ENCODE measurements at places on chromosomes 3 and 15.

GRCh38 chr3:20529911-20530310, 343.9 kb upstream of the SGO1 start:
- DNase-seq: no peak

DNA sequence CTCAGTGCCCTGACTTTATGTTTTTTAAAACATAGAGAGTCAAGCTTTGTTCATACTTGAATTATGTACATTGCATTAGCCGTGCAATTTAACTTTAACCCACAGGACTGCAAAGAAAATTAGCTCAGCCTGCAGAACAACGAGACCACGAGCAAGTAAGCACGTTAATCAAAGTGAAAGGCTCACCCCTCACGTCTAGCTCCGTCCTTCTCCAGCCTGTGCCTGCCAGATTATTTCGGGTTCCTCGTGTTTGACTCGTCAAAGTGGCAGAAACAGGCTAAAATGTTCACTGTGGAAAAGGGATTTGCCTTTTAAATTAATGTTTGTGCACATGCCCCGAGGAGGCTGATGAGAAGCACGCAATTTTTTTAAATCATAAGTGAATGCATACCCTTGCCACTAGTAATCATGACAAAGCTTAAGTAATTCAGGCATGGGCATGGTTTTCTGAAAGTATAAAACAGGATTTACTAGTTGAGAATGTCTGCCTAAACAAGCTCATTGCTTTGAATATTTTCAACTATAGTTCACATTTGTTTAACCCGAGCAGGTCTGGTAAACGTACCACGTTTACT, 15.3 kb downstream of the ZBTB38 start:
- no peak for DNase-seq

DNA sequence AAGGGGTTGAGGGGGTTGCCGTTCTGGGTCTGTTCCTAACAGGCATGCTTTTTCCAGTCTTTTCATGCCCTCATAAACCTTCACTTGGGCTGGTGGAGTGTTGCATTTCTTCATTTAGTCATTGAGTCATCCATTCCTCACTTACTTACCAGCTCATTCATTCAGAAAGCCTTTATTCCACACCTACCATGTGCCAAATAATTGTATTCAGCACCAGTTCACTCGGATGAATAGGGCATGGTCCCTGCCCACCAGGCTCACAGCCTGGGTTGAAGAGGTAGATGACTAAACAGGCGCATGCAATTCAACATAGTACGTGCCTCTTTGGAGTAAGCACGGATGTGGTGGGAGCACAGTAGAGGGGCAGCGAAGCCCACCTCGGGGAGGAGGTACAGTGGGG, 35.1 kb upstream of the THSD4 start:
- DNase-seq: no peak

DNA sequence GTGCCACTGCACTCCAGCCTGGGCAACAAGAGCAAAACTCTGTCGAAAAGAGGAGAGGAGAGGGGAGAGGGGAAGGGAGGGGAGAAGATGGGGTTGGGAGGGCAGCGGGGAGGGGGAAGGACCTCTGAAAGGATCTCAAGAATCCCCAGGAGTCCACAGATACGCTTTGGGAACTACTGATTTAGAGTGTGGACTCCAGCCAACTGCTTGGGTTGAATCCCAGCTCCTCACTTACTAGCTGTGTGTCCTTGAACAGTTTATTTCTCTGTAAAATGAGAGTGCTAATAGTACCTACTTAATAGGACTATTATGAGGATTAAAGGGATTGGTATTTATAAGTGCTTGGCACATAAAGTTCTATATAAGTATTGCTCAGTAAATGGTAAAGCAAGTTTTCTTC, 45.0 kb upstream of the FAH start:
- no peak for DNase-seq

DNA sequence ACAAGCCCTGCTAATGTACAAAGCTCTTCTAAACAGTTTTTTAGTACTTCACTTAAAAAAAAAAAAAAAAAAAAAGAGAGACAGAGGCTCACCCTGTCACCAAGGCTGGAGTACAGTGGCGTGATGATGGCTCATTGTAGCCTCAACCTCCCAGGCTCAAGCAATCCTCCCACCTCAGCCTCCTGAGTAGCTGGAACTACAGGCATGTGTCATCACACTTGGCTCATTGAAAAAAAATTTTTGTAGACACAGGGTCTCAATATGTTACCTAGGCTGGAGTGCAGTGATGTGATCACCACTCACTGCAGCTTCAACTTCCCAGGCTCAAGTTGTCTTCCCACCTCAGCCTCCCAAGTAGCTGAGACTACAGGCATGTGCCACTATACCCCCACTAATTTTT, 47.6 kb upstream of the HEG1 start:
- DNase-seq: no peak

GRCh38 chr3:67516496-67516895, 137.9 kb downstream of the SUCLG2 start:
- DNase-seq: no peak

GRCh38 chr3:24523215-24523614, 28.6 kb upstream of the THRB start:
- DNase-seq: no peak

DNA sequence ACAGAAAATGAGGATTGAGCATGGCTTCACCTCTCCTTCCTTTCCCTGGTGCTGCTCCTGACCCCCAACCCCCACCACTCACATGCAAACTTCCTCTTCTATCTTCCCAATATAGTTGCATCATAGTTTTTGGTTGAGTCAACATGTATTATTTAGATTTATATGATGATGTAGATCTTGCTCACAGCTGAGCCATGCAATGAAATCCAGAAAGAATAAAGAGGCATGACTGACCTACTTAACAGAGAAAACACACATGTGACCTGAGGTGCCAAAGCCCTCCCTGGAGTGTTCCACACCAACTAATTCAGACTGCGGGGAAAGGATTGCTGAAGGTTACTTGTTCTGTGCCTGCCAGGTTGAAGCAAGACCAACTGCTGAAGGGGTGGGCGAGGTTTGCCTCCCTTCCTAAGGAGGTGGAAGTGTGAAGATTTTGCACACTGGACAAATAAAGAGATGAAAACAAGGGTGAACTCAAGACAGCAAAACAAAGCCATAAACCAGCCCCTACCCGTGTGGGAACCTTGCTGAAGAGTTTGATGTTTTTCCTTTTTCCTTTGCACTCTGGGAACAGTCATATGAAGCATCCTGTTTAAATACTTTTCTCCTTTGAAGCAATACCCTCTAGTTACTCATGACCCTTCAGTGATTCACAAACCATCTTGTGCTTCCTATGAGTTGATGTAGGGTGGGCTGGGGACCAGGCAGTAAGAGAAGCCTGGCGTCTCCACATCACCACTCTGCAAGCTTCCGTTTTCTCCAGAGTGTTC, 155.2 kb upstream of the UBE2E1 start:
- no peak for DNase-seq

- no peak for DNase-seq
Observed at GRCh38 chr3:115685097-115685496, 61.8 kb downstream of the GAP43 start.

- no peak for DNase-seq
Observed at GRCh38 chr3:42735615-42736014, 33.0 kb upstream of the HHATL start.

GRCh38 chr3:179093807-179094206, 22.2 kb upstream of the ZMAT3 start:
- DNase-seq: no peak

- DNase-seq: no peak
Observed at GRCh38 chr3:133525435-133525834, 48.1 kb upstream of the CDV3 start.

DNA sequence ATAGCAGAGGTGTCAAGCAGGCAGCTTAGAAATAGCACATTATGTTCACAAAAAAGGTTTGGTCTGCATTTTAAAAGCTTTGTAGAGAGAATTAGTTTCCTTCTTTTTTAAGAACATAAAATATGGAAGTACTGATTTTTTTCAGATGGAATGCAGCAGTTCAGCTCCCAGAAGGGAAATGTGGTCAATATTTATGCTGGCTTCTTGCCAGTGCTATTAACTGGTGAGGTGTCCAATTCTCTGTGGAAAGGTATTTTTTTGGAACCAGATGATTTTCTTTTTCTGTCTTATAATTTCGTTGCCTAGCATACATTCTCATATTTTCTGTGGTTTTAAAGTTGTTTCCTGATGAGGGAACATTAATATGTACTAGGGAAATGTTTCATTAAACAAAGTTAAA, 211.4 kb upstream of the ZNF385D start:
- no peak for DNase-seq

DNA sequence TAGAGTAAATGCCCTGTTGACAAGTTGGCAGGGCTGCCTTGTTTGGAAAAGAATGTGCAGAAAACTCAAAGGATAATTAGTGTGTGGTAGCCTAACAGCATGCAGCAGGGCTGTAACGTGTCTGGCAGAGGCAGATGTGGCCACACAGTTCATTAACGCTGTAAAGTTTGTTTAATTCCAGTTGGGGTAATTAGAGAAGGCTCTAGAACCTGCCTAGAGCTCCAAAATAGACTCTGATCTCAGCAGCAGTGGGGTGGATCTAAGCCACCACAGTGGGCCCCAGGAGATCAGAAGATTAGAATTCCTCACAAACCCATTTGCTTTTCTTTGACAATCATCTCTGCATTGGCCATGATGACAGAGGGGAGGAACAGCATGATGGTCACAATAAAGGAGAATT, 65.1 kb upstream of the LEKR1 start:
- DNase-seq: no peak

DNA sequence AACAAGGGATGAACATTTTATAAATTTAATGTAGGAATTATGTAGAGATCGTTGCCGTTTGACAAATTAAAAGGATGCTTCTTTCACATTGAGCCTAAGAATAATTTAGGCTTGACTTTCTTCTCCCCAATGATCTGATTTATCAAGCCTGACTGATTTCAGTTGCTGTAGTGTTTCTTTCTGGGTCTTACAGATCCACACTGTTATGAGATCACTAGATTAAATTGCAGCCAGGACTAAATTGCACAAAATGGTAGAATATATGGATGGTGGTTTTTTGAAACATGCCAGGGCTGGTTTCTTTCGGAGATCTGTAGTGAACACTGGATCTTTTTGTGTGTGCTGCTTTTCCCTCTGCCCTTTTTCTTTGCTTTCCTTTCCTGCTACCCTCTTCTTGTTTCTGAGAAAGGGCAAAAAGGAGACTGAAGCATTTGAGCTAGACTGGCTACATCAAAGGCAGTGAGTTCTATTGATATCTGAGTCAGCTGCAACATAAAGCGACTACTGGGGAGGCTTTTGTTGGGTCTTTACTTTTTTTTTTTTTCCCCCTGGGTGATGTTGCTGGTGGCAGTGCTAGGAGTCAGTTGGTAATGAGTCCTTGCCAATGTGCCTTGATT, 83.0 kb downstream of the AKAP13 start:
- DNase-seq: no peak

- no peak for DNase-seq
Observed at GRCh38 chr3:196150481-196150880, 60.7 kb downstream of the ZDHHC19 start.

- no peak for DNase-seq
Observed at GRCh38 chr3:17233398-17233800, 348.6 kb downstream of the PLCL2 start.

- DNase-seq: no peak
Observed at GRCh38 chr3:23324745-23325144, 121.6 kb downstream of the UBE2E2 start.

GRCh38 chr3:127637546-127637945, 8.6 kb downstream of the PODXL2 start:
- DNase-seq: no peak

- no peak for DNase-seq
Observed at GRCh38 chr3:78724859-78725258, 1042.9 kb downstream of the ROBO1 start.

GRCh38 chr3:127410678-127411077, 122.8 kb upstream of the PRR20G start:
- no peak for DNase-seq

DNA sequence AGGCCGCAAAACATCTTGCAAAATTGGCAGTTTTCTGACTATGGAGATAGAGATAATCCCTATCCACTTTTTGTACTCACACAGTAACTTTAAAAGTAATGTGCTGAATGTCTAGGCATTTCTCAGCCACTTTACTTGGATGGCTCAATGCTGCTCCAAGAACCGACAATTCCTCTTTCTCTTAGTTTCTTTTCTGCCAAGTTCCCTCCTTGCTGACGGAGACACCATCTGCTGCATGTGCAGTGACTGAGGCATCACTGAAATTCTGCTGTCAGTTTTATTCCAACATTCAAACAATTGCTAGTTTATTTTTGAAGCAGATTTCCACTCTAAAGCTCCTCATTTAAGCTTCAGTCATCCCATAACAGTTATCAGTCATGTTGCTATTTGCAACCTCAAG, 116.0 kb upstream of the RBMS3 start:
- no peak for DNase-seq

DNA sequence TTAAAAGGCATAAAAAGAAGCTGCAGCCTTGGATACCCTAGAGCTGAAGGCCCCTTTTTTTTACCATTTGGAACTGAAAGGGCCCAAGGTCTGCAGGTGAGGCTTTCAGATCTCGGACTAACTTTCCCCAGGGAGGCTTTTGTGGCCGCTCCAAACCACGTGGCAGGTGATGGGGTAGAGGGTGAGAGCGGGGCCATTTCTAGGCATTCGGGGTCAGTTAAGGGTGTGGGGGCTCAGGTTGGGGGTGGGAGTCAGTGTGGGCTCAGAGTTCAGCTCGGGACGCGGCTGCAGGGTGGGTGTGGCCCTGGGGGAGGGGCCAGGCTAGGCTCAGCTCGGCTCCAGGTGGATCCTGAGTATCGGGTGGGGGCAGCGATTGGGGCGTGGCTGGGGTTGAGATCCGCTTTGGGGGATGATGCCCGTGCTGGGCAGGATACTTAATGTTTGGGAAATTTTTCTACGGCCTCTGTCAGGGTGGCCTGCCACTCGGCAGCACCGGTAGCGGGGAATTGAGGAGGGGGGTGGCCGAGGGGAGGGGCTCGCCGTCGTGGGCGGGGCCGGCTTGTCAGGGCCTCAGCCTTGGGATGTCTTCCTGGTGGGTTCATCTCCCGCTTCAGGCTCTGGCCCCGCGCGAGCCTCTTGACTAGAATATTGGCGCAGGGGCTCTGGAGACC, 2.5 kb downstream of the KLF13 start:
- DNase-seq: no peak

DNA sequence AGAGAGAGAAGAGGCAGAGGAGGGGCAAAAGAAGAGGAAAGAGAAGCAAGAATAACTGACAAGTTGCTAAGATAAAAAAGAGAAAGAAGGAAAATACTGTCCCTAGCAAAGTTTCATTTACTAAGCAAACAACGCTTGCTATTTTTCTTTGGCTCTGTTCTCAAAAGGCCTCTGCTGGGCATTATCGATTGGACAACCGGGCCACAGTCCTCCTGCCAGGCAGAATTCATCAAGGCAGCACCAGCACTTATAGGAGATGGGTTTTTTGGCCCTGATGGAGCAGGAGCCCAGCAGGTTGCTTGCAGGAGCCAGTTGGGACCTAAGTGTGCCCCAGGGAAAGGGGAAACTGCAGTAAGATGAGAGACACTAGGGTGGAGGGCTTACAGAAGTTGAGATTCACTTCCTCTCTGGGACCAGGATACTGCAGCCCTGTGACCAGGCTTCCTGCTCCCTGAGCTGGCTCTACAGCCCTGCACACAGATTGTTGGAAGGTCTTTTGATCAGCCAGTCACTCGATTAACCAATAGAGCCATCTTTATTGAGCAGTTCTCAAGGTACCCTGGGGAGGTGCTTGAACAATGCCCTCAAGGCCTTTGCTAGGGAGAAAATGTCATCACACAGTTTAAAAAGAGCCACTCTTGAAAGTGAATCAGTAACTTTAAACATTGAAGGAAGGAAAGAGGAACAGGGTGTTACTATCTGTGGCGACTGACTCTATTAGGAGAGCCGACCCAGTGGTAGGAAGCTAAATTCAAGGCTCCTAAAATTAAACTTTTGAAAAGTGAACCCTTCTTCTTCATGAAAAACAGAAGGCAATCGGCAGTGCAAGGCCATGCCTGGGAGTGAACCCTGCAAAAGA, 28.8 kb upstream of the GLCE start:
- no peak for DNase-seq

- DNase-seq: no peak
Observed at GRCh38 chr3:55564726-55565125, 77.6 kb upstream of the WNT5A start.

Measured in GM12892 (cell line).